Liver (tissue), 10 donors: ENCODE measurements at places on chromosomes 13 and 19.

DNA sequence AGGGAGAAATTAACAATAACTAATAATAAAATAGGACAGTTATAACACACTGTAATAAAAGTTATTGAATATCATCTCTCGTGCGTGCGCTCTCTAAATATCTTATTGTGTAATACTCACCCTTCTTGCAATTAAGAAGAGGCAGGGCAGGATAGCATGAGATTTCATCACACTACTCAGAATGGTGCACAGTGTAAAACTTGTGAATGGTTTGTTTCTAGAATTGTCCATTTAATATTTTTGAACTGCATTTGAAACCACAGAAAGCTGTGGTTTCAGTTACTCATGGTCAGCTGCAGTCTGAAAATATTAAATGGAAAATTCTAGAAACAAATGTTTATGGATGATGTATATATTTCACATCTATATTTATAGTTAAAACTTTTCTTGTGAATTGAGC lies 161.1 kb downstream of the DCT start:
- peaks cover 2% of the 10 kb centered on the region for H3K4me1 ChIP-seq
- no peak overlapping the region for H3K27ac ChIP-seq
- DNase-seq = no peak
- H3K36me3 ChIP-seq = no peaks in the 10 kb centered on the region
- H3K27me3 ChIP-seq = no peaks in the 10 kb centered on the region

DNA sequence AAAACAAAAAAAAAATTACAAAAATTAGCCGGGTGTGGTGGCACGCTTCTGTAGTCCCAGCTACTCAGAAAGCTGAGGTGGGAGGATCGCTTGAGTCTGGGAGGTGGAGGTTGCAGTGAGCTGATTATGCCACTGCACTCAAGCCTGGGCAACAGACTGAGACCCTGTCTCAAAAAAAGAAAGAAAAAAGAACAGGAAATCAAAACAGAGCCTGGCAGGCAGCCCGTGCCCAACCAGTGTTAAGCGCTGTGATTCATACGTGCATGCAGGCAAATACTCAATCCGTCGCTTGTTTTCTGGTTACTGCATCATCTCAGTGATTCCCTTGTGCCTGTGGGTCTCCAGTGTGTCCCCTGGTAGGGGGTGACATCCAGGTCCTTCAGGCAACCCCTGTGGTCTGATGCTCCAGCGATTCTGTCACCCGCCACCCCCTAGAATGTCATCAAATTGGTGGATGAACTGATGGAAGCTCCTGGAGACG lies 18.1 kb downstream of the DDX39A start:
- H3K36me3 ChIP-seq = peaks cover 5% of the 10 kb centered on the region
- H3K27me3 ChIP-seq = no peaks in the 10 kb centered on the region
- H3K4me1 ChIP-seq = no peaks in the 10 kb centered on the region
- DNase-seq = no peak

- DNase-seq = no peak
- no peaks in the 10 kb centered on the region for H3K4me1 ChIP-seq
- H3K36me3 ChIP-seq = no peaks in the 10 kb centered on the region
- no peaks in the 10 kb centered on the region for H3K27me3 ChIP-seq
Observed at GRCh38 chr19:29625186-29625651, 19.1 kb downstream of the POP4 start.

- no peak for DNase-seq
- no peaks in the 10 kb centered on the region for H3K4me1 ChIP-seq
- H3K36me3 ChIP-seq = no peaks in the 10 kb centered on the region
- no peak overlapping the region for H3K4me3 ChIP-seq
- H3K27ac ChIP-seq = no peak overlapping the region
Observed at GRCh38 chr13:49086722-49087121, 111.0 kb downstream of the FNDC3A start.

DNA sequence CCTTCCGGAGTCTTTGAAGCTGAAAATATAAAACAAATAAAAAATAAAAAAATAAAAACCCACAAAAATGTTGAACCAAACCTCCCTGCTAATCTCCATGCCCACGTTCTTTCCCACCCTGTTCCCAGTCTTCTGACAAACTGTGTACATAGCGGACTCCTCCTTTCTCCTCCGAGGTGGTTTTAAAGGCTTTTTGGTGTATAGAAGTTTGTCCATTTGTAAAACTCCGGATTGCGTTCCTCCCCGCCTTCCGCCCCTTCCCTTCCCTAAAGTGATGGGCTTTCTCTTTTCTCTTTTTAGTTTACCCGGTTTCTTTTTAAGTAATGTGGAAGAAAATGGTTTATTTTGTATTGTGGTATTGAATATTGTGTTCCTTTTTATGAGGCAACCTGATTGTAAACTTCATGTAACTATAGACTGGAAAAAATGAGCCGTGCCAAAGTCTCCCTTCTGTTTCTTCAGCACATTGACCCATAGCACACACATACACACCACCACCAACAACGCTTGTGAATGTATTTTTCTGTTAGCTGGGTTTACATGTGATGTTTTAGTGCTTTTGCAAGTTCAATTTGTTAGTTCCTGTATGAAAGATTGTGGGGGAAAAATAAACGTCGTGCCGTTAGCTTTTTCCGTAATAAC lies 4.4 kb downstream of the ZIC2 start:
- H3K4me3 ChIP-seq = no peak overlapping the region
- H3K27ac ChIP-seq = no peak overlapping the region
- H3K4me1 ChIP-seq = peaks cover 19% of the 10 kb centered on the region
- DNase-seq = no peak
